ENCODE measurements at places on chromosomes 11 and 22.
A peak's percentile ranks its signal among the peaks of the same experiment; 100 is the strongest.

GRCh38 chr11:115515647-115516395 is 11.6 kb upstream of the CADM1 start:
- no peak for DNase-seq

GRCh38 chr11:16745950-16746605 is 7.6 kb downstream of the C11orf58 start:
- DNase-seq, result no peak

- DNase-seq, result no peak
These were observed 39.3 kb downstream of the LARGE2 start for GRCh38 chr11:45961751-45962240.

DNA sequence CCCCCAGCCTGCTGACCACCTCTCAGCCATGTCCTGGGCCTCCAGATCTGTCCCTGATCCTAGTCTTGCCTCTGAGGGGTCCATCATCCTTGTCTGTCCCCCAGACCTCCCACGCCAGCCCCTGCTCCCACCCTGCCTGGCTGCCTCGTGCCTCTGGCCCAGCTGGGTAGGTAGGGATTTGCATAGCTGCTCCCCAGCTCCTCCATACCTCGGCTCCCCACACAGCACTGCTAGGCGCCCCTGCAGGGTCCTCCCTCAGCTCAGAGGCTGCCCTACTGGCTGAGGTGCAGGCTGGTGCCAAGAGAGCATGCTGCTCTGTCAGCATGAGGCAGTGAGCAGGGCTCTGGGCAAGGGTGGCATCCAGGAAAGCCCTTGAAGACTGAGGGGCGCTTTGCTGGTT is 47.7 kb downstream of the NFAM1 start:
- DNase-seq, result no peak

- DNase-seq, result no peak
These were observed 47.9 kb downstream of the STIM1 start for GRCh38 chr11:3903207-3903896.

GRCh38 chr11:124793466-124794278 is 6.5 kb downstream of the MSANTD2 start:
- DNase-seq, result peak; percentile 9

- DNase-seq, result no peak
These were observed 533.1 kb downstream of the ETS1 start for GRCh38 chr11:128053981-128054931.

DNA sequence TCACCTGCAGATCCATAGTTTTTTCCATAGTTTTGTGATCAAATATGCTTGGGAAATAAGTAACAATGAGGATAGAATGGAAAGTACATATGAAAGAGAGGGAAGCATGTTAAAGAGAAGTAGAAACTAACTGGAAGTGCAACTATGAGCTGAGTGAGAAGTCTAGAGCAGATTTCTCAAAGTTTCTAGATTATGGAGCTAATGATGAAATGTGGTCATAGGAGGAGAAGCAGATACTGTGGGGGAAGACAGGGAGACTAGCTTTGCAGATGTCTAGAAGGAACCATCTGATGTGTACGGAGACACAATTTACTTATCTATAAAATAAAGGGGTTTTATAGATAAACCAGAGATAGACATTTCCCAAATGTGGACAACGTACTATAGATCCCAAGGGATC is 37.1 kb downstream of the RELT start:
- no peak for DNase-seq

- no peak for DNase-seq
These were observed 6.9 kb upstream of the SHISAL1 start for GRCh38 chr22:44319685-44320084.

DNA sequence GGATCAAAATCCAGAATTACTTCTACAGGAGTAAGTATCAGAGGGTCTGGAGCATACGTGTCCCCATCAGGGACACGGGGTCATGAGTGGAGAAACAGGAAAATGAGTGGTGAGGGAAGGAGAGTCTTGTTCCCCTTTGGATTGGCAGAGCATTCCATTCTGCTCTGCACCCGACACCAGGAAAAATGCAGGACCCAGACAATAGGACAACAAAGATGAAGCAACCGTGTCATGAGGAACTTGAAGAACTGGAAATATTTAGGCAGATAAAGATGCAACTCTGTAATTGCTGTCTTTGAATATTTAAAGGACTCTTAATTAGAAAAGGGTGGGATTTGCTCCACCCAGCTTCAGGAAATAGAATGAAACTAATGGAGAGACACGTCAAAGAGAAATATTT is 89.0 kb upstream of the BLID start:
- DNase-seq, result no peak

DNA sequence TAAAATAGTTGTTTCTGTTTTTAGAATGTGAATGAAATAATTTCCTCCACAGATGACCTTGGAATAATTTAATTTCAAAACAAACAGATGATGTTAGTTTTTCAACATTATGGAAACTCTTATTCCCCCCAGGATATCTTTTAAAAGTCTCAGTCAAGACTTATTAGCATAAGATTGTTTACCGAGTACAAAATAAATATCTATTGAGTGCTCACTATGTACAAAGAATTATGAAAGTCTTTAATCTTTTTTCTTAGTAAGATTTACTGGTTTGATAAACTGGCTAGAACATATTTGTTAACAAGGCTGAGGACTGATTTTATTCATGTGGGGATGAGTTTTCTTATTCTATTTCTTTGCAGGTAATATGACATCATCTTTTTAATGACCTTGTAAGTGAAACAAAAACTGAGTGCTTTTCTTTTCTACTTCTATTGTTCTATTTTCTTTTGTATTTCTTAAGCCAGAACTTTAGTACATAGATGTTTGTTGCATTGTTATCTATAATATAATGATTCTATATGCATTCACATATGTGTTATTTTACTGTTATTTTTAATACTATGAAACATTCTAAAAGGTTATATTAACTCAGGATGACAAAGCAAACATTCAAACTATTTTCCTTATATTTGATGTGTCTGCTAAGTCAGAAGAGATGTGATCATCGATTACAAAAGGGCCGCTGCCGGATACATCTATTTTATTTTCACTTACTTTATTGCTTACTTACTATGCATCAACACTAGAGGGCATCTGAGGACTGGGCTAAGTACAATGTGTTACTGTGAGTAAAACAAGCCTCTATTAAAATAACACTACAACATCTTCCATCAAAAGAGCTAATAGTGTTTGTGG is 111.0 kb upstream of the ARHGAP42 start:
- DNase-seq, result peak; percentile 55

DNA sequence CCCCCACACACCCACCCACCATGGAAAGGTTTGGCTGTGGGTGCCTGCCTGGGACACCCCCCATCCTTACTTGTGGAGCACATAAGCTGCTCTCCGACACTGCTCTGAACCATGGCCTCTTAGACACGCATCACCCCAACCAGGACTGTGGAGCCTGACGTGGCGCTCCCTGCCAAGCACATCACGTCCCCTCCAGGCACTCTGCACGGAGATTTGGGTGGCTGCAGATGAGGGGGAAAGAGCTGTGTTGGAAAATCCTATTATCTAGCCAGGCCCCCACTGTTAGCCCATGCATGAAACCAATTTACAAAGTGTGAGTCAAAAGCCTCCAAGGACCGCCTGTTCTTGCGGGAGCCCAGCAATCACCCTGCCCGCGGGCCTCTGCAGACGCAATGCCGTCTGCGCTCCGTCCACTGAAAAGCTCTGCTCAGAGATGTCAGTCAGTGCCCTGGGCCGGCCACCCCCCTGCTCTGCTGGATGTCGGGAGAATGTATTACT is 163.4 kb upstream of the NECTIN1 start:
- DNase-seq, result no peak

DNA sequence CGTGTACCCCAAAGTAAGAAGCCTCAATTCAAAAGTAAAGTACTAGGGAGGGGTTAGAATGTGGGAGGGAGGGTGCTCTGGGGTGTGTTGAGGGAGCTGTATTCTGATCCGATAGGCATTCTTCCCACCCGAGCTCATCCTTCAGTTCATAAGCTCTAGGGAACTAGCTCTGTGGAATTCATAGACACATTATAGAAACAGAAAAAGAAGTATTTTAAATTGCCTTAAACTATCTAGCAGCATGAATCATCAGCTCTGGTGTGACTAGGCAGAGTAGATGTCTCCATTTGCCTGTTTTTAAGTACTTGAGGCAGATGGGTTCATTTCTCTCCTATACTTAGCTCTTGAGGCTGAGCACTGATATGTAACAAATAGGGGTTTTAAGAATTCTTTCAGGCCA is 7.3 kb upstream of the SGSM3 start:
- no peak for DNase-seq

GRCh38 chr11:94002226-94002625 is 18.9 kb upstream of the HEPHL1 start:
- DNase-seq, result no peak

- DNase-seq, result peak; percentile 90
These were observed 20.8 kb upstream of the TXNRD2 start for GRCh38 chr22:19962246-19962908.

GRCh38 chr11:76380159-76380976 is 564 bp downstream of the THAP12 start:
- DNase-seq, result peak; percentile 32

DNA sequence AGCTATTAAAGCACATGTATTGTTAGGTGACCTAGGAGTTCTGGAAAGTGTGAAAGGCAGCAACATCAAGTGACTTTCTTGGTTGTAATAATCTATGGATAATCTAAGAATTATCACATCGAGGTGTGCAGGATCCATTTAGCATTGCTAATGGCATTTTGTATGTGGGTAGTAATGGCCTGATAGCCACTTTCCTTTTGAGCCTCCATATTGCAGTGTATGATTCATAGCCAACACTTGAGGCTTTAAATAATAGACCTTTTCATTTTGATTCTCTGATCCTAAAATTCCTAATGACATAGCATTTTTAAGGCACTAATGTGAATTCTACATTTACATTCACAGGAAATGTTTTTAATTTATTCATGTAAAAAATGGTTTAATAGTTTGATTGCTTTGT is 759.4 kb downstream of the NELL1 start:
- no peak for DNase-seq

- DNase-seq, result peak; percentile 76
These were observed 72.6 kb downstream of the HIPK3 start for GRCh38 chr11:33329705-33330329.
